ENCODE measurements at places on chromosomes 1 and 21. TPM values are rescaled to one million over a fixed set of nuclear protein-coding genes. Genes with fewer than 3 reads are reported as not detected.

PTGS2 gene
- 4.5 TPM for total RNA-seq

DIRAS3 gene
- total RNA-seq, result 0.98 TPM

HCRTR1 gene
- not detected for total RNA-seq

CBS gene
- 11.5 TPM for total RNA-seq

GJA9 gene
- not detected for total RNA-seq

NPR1 gene
- total RNA-seq, result 1.4 TPM

INSRR gene
- not detected for total RNA-seq

GALE gene
- total RNA-seq, result 70.6 TPM

TMEM9 gene
- total RNA-seq, result 88.5 TPM

TAF13 gene
- 25.5 TPM for total RNA-seq

GBP5 gene
- total RNA-seq, result not detected

LCE2B gene
- not detected for total RNA-seq

COL8A2 gene
- 0.08 TPM for total RNA-seq

ANGPTL3 gene
- total RNA-seq, result not detected

KRTAP10-9 gene
- total RNA-seq, result not detected

PRDM16 gene
- total RNA-seq, result 0.31 TPM

CAPN8 gene
- total RNA-seq, result 0.77 TPM

PLA2G2A gene
- not detected for total RNA-seq

ASAP3 gene
- total RNA-seq, result 5.3 TPM

LCE2A gene
- total RNA-seq, result not detected

OR2T11 gene
- not detected for total RNA-seq

DNASE2B gene
- not detected for total RNA-seq

CAMK1G gene
- 0.58 TPM for total RNA-seq

C1orf174 gene
- 25.2 TPM for total RNA-seq

NUDT4B gene
- total RNA-seq, result 2.4 TPM

CYP4A22 gene
- total RNA-seq, result not detected

NOS1AP gene
- 0.39 TPM for total RNA-seq

FAAH gene
- 1.0 TPM for total RNA-seq

NBPF4 gene
- 0.12 TPM for total RNA-seq

PTPRU gene
- total RNA-seq, result 7.9 TPM

FAM163A gene
- not detected for total RNA-seq

MAP10 gene
- total RNA-seq, result 0.92 TPM

GPR25 gene
- total RNA-seq, result not detected

HSPA6 gene
- 1.1 TPM for total RNA-seq

VCAM1 gene
- total RNA-seq, result not detected

PHGDH gene
- total RNA-seq, result 84.3 TPM

KMO gene
- total RNA-seq, result 1.7 TPM

CNR2 gene
- not detected for total RNA-seq

KCNQ4 gene
- 0.28 TPM for total RNA-seq
